ENCODE measurements at places on chromosomes 5 and 9. TPM values are rescaled to one million over a fixed set of nuclear protein-coding genes. Genes with fewer than 3 reads are reported as not detected.

DNA sequence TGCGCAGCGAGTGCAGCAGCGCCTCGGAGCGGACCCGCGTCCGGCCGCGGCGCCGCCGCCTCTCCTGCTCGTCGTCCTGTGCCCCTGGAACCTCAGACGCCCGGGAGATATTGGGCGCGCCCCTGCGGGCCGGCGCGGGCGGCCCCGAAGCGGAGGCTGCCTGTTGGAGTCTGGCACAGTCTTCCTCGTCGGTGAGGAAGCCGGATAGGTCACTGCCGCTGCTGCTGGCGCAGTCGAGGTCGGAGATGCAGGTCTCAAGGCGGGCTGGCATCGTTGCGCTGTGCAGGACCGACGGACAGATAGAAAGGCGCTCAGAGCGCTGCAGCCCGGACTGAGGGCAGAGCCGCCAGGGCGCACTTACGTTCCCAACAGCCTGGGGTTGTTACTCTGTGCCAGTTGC is 344 bp downstream of the NEUROG1 start:
- peaks cover 20% of the 10 kb centered on the region for H3K4me1 ChIP-seq
- H3K36me3 ChIP-seq: peaks cover 12% of the 10 kb centered on the region
- DNase-seq: no peak
- peak overlapping the region; percentile 91 for H3K4me3 ChIP-seq
- peaks cover 22% of the 10 kb centered on the region for H3K27me3 ChIP-seq
- peak overlapping the region; percentile 99 for H3K27ac ChIP-seq

GRCh38 chr5:126468091-126468490 is 44.9 kb downstream of the GRAMD2B start:
- no peak overlapping the region for H3K4me3 ChIP-seq
- H3K27ac ChIP-seq: no peak overlapping the region
- no peaks in the 10 kb centered on the region for H3K4me1 ChIP-seq
- H3K27me3 ChIP-seq: peaks cover 4% of the 10 kb centered on the region

DNA sequence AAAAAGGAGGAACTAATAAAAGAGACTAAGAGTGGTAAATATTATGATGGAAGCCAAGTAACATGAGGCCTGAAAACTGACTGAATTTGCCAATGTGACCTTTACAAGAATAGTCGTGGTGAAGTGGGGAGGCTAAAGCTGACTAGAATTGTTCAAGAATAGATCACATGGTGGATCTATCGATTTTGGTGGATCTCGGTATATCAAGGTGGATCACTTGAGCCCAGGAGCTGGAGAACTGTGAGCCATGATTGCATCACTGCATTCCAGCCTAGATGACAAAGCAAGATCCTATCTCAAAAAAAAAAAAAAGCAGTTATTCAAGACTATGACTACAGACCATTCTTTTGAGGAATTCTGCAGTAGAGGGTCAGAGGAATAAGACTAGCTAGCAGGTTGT is 15.1 kb downstream of the ERMP1 start:
- no peak for DNase-seq
- no peaks in the 10 kb centered on the region for H3K27me3 ChIP-seq
- no peaks in the 10 kb centered on the region for H3K4me1 ChIP-seq
- H3K4me3 ChIP-seq: no peak overlapping the region
- no peak overlapping the region for H3K27ac ChIP-seq

DNA sequence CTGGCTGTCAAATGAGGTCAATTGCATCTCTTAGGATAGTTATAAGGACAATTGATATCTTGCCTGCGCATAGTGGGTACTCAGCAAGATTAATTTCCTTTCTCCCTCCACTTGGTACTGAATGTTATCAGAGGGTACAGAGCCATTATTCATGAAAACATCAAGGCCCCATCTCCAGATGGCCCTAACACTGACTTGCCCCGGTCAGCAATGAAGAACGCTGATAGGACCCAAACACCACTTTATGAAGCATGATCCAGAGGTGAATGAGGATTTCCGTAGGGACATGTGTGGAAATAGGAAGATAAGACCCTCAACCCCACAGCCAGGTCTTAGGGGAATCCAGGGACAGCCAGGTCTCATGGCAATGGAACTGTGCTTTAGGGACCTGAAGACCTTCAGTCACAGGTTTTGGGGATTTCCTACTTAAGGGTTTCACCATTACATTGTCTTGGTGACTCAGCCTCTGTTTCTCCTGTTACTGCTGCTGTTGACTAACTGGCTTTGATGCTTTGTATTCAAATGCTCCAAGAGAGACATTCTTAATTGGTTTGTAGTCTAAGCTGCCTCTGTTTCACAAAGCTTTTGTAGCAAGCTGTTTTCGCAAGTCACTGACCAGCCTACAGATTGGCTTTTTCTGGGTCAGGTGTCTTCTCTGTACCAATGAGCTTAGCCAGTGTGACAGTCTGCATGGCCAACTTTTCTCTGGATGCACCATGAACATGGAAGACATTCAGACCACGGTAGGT is 35.3 kb upstream of the IQGAP2 start:
- no peaks in the 10 kb centered on the region for H3K36me3 ChIP-seq
- no peak for DNase-seq
- no peak overlapping the region for H3K4me3 ChIP-seq
- peaks cover 5% of the 10 kb centered on the region for H3K4me1 ChIP-seq

Gene NSD1
- total RNA-seq: 151 TPM

- H3K36me3 ChIP-seq: peaks cover 7% of the 10 kb centered on the region
- peaks cover 6% of the 10 kb centered on the region for H3K27me3 ChIP-seq
- H3K4me1 ChIP-seq: peaks cover 5% of the 10 kb centered on the region
Observed at GRCh38 chr5:178277866-178278265, 45.3 kb upstream of the PHYKPL start.

Gene TMC1
- total RNA-seq: not detected

- peak; percentile 47 for DNase-seq
- H3K27me3 ChIP-seq: peaks cover 3% of the 10 kb centered on the region
- H3K4me1 ChIP-seq: peaks cover 17% of the 10 kb centered on the region
- H3K36me3 ChIP-seq: peaks cover 5% of the 10 kb centered on the region
Observed at GRCh38 chr5:157603333-157604190, 28.0 kb upstream of the ADAM19 start.

DNA sequence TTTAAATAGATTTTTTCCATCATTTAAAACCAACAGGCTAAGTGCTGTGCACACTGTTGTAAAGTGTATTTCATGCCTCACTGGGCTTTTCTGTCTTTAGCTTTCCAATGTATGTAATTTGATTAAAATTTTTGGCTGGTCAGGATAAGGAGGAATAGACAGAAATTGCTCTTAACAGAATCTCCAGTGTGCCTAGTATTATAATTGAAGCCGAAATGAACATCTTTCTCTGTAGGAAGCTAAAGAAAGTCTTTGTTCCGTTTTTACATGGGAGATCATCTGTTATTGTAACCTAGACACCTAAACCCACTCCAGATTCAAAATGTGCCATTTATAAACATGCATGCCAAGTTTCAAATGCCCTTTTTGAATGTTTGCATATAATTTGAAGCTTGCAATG is 54.5 kb upstream of the SMIM15 start:
- H3K27me3 ChIP-seq: no peaks in the 10 kb centered on the region
- H3K4me3 ChIP-seq: no peak overlapping the region
- no peak overlapping the region for H3K27ac ChIP-seq
- no peaks in the 10 kb centered on the region for H3K4me1 ChIP-seq
- DNase-seq: no peak

DNA sequence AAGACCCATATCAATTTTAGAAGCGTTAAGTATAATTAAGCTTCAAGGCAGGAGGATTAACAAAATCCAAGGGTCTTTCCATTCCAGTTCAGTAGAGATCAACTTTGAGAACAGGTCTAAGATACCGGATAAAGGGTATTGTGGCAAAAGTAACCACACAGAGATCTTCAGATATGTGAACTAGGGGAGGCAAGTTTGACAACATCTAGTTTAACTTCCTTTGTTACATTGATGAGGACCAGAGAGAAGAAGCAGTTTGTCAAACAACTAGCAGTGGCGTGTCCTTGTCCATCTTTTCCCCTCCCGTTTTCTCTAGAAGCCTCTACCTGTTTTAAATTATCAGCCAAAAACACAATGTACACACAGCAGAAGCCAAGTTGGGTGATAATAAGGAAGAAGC is 8.6 kb downstream of the SLC36A2 start:
- no peak for DNase-seq
- no peak overlapping the region for H3K4me3 ChIP-seq
- peaks cover 12% of the 10 kb centered on the region for H3K27me3 ChIP-seq

Gene CCL27
- 1.7 TPM for total RNA-seq

- H3K27ac ChIP-seq: peak overlapping the region; percentile 78
- peaks cover 33% of the 10 kb centered on the region for H3K4me1 ChIP-seq
- peaks cover 5% of the 10 kb centered on the region for H3K36me3 ChIP-seq
- no peak for DNase-seq
- peaks cover 9% of the 10 kb centered on the region for H3K27me3 ChIP-seq
Observed at GRCh38 chr9:133584167-133584558, 25.0 kb downstream of the FAM163B start.

Gene AP3S1
- total RNA-seq: 131 TPM

Gene IFNA14
- not detected for total RNA-seq

Gene SQSTM1
- total RNA-seq: 97.0 TPM

Gene FOXD4
- total RNA-seq: 0.76 TPM

- no peak for DNase-seq
- no peaks in the 10 kb centered on the region for H3K36me3 ChIP-seq
- no peak overlapping the region for H3K4me3 ChIP-seq
- H3K27ac ChIP-seq: no peak overlapping the region
Observed at GRCh38 chr5:109874108-109874507, 184.4 kb downstream of the MAN2A1 start.

Gene LTC4S
- 0.91 TPM for total RNA-seq

DNA sequence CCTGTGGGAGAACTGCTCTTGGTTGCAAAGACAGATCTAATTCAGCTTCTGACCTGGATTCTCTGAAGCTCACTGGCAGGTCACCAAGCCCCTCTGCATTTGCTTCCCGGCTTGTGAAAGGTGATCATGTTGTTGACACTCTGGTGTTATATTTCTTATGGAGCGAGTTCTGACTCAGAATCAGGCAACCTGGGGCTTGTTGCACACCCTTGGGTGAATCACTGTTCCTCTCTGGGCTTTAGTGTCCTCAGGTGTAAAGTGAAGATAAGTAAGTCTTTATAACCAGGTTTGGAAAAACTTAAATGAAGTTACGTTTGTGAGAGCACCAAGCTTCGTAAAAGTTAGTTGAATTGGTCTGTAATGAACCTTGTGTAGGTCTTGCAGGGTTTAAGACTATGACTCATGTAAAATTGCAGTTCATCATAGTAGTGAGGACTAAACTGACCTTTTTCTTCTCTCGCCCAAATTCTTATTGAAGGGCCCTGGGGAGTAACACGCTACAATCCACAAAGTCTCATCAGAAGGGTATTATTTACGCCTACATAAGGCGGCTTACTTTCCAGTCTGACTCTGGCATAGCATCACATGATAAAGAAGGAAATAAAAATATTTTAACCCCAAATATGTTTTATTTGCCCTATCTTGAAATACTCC is 218.6 kb downstream of the TMEM38B start:
- no peak overlapping the region for H3K4me3 ChIP-seq
- no peaks in the 10 kb centered on the region for H3K36me3 ChIP-seq
- H3K27ac ChIP-seq: no peak overlapping the region

DNA sequence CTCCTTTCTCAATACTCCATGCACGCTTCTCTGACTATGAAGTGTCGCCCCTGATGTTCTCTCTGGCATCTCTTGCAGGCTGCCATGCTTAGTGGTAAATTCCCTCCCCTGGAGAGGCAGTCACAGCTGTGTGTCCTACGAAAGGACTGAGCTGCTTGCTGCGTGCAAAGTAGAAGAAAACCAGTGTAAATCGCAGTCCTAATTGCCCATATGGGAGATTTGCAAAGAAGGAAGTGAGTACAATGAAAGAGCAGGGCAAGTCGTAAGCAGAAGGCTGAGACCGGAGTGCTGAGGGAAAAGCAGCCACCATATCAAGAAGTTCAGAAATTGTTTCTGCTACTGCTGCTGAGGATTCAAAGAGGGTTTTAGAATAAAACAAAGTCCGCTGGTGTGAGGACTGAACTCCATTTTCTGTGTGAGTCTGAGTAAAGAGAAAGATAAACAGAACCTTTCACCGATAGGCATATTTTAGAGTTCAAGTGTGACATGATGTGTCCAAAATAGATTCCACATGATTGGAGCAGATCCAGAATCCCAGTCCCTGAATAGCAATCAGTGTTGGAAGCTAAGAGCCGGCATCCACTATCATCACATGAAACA is 507.8 kb upstream of the MPDZ start:
- no peaks in the 10 kb centered on the region for H3K36me3 ChIP-seq
- no peak overlapping the region for H3K4me3 ChIP-seq
- no peak overlapping the region for H3K27ac ChIP-seq
- H3K27me3 ChIP-seq: no peaks in the 10 kb centered on the region
- H3K4me1 ChIP-seq: peaks cover 4% of the 10 kb centered on the region

GRCh38 chr5:109833946-109834345 is 144.2 kb downstream of the MAN2A1 start:
- peaks cover 5% of the 10 kb centered on the region for H3K27me3 ChIP-seq
- DNase-seq: no peak
- peaks cover 10% of the 10 kb centered on the region for H3K4me1 ChIP-seq
- H3K4me3 ChIP-seq: no peak overlapping the region
- H3K27ac ChIP-seq: peak overlapping the region; percentile 19

DNA sequence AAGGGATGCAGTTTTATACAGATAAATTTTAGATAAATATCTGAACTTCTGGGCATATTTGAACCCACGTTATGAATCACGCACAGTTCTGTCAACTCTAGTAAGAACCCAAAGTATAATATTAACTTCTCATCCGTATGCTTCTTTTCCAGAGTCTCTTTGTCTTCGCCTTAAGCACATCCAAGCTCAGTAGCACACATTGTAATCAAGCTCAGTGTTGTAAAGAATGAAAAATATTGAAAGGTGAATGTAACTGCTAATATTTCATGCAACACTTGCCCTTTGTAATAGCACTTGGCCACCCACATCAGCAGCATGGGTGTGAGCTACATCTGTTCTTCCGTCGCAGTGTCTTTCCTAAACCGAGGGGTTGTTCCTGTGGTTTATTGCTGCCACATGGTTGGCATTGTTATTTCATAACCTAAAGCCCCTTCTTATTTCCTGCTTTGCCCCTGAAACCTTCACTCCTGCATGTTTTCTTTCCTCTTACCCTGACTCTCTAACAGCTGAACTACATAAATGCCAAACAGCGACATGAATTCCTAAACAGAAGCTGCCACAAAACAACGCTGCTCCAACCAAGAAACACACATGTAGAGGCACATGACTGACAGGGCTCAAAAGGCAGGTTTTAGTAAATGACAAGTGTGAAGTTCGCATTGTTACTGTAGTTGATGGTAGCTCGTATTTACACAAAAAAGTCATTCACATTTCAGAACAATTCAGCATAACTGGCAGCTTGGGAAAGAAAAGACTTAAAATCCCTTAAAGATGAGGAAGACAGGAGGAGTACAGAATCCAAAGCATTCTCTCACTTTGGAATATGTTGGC is 190.1 kb upstream of the MEF2C start:
- H3K27me3 ChIP-seq: no peaks in the 10 kb centered on the region
- DNase-seq: no peak
- no peak overlapping the region for H3K27ac ChIP-seq

Measured in glutamatergic neuron (in vitro differentiated cells).